ENCODE measurements at places on chromosomes 12 and 14.
A peak's percentile ranks its signal among the peaks of the same experiment; 100 is the strongest.

GRCh38 chr12:20423557-20423956 lies 55.2 kb downstream of the PDE3A start:
- no peak for DNase-seq

DNA sequence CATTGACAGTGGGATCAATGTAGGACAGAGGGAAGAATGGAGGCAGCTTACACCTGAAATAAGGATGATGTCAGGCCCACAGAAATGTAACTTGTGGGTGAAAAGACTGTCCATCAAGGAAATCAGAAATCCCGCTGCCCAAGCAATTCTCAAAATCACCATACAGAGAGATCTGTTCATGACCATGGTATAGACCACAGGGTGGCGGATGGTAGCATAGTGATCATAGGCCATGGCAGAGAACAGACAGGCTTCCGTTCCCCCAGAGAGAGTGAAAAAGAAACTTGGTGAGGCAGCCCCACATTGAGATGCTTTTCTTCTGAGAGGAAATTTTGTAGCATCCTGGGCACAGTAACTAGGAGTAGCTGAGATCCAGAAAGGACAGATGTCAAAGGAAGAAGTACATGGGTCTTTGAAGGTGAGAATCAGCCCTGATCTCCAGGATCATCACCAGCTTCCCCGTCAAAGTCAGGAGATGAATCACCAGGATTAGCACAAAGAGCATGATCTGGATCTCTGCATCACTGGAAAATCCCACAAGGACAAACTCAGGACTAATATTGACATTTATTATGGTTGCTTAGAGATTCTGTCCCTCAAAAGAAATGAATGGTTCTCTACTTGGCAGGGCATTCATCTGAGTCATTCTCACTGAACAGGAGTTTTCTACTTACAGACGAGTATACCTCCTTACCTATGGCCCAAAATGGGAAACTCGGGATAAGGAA lies 5.5 kb upstream of the ZNF641 start:
- DNase-seq: no peak

DNA sequence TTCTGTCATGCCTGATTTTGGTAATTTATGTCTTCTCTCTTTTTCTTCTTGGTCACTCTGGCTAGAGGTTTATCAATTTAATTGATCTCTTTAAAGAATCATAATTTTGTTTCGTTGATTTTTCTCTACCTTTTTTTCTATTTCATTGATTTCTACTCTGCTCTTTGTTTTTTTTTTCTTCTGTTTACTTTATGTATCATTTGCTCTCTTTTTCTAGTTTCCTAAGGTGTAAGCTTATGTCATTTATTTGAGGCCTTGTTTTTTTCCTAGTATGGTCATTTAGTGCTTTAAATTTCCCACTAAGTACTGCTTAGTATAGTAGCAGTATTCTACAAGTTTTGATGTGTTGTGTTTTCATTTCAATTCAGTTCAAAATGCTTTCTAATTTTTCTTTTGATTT lies 89.6 kb downstream of the BRMS1L start:
- DNase-seq: no peak

GRCh38 chr12:1716215-1716862 lies 25.5 kb downstream of the ADIPOR2 start:
- no peak for DNase-seq

DNA sequence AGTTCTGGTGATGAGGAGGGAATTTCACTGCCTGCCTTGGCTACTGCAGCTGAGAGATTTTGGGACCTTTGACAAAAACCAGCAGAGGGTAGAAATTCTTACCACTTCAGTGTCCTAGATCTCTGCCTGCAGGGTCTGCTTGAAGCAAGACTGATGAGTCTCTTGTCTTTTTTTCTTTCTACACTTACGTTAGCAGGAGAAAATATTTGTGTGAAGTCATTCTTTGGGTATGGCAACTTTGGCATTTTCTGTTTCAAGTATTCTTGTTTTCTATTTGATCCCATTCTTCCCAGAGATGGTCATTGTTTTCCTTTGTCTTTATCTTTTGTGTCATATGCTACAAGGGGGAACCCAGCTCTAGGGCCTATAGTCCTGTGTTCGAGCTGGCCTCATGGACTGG lies 65.6 kb upstream of the FERMT2 start:
- no peak for DNase-seq

- no peak for DNase-seq
Measured at GRCh38 chr14:71804992-71805391, 127.2 kb upstream of the RGS6 start.

DNA sequence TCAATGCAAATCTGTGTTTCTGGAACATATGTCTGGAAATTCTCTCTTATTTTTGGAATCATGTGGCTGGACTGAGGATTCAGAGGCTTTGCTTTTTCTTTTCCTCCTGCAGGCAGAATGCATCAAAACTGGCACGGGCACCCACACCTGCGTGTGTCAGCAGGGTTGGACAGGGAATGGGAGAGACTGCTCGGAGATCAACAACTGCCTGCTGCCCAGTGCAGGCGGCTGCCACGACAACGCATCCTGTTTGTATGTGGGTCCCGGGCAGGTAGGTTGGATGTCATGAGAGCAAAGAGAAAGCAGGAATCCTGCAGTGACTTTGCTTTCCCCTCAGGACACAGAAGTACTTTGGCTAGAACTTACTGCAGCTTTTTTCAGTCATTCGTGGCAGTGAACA lies 90.3 kb downstream of the STAB2 start:
- DNase-seq: no peak

GRCh38 chr12:4603421-4603820 lies 41.4 kb downstream of the DYRK4 start:
- DNase-seq: no peak

GRCh38 chr14:64293976-64294671 lies at the start of gene ESR2:
ESR2 (minus strand) TSS chr14:64294371; CDS start chr14:64282985, 11,386 bp downstream.
- DNase-seq: peak; percentile 6

GRCh38 chr12:131799195-131799594 lies 29.0 kb upstream of the MMP17 start:
- DNase-seq: no peak

GRCh38 chr12:66065150-66065549 lies 65.4 kb downstream of the LLPH start:
- DNase-seq: no peak

- DNase-seq: no peak
Measured at GRCh38 chr12:62750941-62751809, 183.8 kb downstream of the PPM1H start.

GRCh38 chr12:24937553-24938244 lies 11.2 kb downstream of the BCAT1 start:
- DNase-seq: no peak

DNA sequence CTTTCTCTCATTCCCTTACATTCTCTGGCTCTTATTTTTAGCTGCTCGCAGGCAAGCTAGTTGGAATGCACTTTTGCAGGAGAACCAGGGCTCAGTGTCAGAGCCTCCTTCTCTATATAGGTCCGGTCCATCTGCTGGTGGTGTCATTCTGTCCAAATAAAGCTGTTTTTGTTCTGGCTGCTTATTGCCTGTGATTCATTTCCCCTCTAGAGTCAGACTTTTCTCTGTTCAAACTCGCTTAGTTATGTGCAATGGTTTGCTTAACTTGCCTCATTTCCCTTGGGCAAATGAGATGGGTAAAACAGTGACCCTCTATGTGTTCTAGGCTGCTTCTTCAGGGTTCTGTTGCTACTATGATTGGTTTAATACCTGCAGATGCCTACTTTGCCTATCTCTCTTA lies 2.9 kb downstream of the SMARCD1 start:
- no peak for DNase-seq

All from activated T-cell treated with anti-CD3 and anti-CD28 coated beads for 48 hours (primary cell).